ENCODE measurements at places on chromosomes 3 and 15.

GRCh38 chr3:184237807-184238206, 8.4 kb downstream of the VWA5B2 start:
- DNase-seq = no peak

- no peak for DNase-seq
Observed at GRCh38 chr15:100757661-100758060, 122.0 kb upstream of the ALDH1A3 start.

DNA sequence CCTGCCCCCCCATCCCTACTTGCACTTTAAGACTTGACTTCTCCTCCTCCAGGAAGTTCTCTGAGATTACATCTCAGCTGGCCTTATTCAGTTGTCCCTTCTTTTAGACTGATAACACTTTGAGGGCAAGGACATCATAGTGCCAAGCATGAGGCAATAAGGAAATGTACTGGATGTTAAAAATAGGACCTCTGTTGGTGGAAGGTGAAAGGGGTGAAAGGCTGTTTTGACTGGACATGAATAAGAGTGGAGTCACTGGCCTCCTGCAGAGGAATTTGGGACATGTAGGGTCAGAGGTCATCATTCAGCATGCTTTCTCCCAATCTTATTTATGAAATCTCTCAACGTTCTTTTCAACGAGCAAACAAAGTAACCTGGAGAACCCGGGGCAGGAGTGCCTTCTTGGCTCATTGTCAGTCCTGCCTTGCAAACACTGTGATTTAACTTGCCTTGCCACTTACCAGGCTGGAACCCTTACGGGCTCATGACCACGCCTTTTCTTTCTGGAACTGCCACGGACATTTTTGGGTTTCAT, 38.6 kb downstream of the TRIM71 start:
- no peak for DNase-seq

- no peak for DNase-seq
Observed at GRCh38 chr3:40574661-40575060, 49.9 kb downstream of the ZNF621 start.

DNA sequence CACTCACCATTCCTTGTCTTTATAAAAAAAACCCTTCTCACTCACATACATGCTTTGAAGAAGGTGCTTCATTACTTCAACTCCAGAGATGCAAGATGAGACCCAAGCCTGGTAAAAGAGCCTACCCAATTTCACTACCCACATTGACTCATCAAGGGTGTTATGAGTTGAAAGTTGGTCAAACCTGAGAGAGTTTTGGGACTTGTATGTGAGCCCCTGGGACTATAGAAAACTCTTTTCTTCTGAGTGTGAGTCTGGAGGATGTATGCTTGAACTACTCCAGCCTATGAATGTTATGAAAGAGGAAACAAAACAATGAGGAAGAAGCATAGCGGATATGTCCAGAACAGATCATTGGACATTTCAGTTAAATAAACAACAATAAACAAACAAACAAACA, 106.5 kb upstream of the SATB1 start:
- DNase-seq = no peak

- DNase-seq = peak; percentile 46
Observed at GRCh38 chr3:4976109-4976508, 3.1 kb upstream of the BHLHE40 start.

GRCh38 chr3:32077260-32078084, 28.9 kb upstream of the GPD1L start:
- no peak for DNase-seq

- no peak for DNase-seq
Observed at GRCh38 chr15:83854950-83855707, 201.2 kb downstream of the ADAMTSL3 start.

DNA sequence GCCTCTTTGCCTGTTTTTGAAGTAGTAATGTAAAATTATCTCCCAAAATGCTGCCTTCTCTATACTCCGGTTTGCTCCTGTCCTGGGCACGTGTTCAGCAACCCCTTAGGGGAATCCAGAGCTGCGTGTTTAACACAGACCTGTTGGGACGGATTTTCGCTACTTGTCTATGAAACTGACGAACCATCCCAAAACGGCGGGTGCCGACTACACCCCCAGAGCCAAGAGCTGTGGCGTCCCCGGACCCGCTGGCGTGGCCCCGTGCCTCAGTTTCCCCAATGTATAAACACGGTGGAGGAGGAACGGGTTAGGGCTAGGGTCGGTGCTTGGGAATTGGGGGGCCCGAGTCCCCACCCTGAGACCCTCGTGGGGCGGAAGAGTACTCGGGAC, 473 bp downstream of the FHIT start:
- no peak for DNase-seq
